ENCODE measurements at places on chromosomes 2 and 18.
A peak's percentile ranks its signal among the peaks of the same experiment; 100 is the strongest.

DNA sequence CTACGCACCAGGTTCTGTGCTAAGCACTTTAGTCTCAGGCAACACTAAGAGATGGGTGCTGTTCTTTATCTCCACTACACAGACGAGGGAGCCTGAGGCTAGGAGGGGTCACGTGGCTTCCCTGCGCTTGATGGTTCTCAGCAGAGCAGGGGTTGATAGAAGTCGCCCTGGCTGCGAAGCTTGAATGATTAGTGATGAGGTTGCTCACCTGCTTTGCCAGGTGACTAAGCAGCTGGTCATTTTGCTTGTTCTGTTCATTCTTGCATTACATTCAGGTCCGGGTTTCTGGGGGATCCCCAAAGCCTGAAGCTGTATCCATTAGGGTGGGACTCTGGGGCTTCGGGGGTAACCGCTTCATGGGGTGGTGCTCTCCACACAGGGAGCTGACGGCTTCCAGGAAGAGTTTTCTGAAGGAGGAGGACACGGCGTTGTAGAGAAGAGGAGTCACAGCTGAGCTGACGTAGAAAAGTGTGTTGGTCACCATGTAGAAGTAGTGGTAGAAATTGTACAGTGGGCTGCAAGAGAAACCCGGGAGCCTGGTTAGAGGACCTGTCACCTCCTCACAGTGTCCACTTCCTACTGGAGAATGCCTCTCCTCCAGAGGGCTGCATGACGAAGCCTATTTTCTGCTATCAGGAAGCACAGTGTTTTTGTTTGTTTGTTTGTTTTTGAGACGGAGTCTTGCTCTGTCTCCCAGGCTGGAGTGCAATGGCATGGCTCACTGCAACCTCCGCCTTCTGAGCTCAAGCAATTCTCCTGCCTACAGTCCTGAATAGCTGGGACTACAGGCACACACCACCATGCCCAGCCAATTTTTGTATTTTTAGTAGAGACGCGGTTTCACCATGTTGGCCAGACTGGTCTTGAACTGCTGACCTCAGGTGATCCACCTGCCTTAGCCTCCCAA, 11.5 kb downstream of the NTSR2 start:
- no peak overlapping the region for H3K27ac ChIP-seq
- no peak for DNase-seq
- no peaks in the 10 kb centered on the region for H3K27me3 ChIP-seq
- no peaks in the 10 kb centered on the region for H3K36me3 ChIP-seq
- H3K4me1 ChIP-seq: no peaks in the 10 kb centered on the region

DNA sequence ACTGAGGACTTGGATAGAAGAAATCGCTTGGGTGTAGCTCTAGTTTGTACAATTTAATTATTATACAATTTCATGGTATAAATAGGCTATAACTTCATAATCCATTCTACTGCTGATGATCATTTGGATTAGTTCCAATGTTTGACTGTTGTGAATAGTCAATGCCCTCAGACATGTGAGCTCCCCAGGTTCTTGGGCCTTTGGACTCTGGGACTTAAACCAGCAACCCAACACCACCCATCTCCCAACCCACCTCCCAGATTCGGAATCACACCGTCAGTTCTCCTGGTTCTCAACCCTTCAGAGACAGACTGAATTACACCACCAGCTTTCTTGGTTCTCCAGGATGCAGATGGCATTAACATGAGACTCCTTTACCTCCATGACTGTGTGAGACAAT, 84.6 kb upstream of the DNMT3A start:
- no peak overlapping the region for H3K27ac ChIP-seq
- DNase-seq: no peak
- no peaks in the 10 kb centered on the region for H3K27me3 ChIP-seq
- H3K4me1 ChIP-seq: peaks cover under 1% of the 10 kb centered on the region
- no peak overlapping the region for H3K4me3 ChIP-seq

DNA sequence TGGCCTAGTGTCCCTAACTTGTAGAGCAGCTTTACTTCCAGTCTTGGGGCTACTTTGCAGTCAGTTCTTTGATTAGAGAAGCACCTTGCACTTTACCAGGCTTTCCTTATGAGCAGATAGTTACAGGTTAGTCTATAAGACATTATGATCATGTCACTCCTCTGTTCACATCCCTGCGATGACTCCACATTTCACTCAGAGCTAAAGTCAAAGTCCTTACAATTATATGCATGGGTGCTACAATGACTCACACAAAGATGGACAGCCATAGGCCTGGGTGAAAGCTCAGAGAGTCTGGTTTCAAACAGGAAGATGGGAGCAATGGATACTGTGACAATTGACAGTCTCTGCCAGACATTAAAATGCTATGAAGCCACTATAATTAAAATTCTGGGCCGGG, 27.1 kb upstream of the SSB start:
- no peaks in the 10 kb centered on the region for H3K36me3 ChIP-seq
- H3K27ac ChIP-seq: no peak overlapping the region
- H3K27me3 ChIP-seq: peaks cover 17% of the 10 kb centered on the region
- no peak overlapping the region for H3K4me3 ChIP-seq
- H3K4me1 ChIP-seq: peaks cover 11% of the 10 kb centered on the region
- DNase-seq: no peak

GRCh38 chr2:130836501-130837174, at the start of gene ARHGEF4:
TSS of gene ARHGEF4 (plus strand) at chr2:130836914. CDS start at chr2:130836954, 40 bp downstream.
- H3K36me3 ChIP-seq: no peaks in the 10 kb centered on the region
- DNase-seq: peak; percentile 63
- no peaks in the 10 kb centered on the region for H3K4me1 ChIP-seq
- no peak within 1 kb of the TSS for H3K27ac ChIP-seq

DNA sequence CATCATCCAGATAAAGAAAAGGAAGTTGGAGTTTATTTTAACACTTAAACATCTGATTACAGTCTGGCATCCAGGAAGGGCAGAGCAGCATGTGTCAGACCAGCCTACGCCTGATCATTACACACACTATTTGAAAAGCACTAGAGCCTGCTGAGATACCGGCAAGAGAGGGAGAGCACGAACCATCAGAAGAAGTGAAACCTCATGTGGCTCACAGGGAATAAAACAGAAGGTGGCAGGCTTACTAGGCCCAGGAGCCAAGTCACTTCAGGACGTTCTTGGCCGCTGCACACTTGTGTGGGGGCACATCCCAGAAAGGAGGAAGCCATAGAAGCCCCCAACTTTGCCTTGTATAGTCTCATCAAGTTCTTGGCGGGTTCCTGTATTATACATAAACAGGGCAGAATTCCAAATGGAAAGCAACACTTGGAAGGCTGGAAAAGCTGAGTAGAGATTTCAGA, 105.5 kb downstream of the UGGT1 start:
- H3K4me1 ChIP-seq: peaks cover 21% of the 10 kb centered on the region
- DNase-seq: no peak
- peak overlapping the region; percentile 48 for H3K4me3 ChIP-seq

DNA sequence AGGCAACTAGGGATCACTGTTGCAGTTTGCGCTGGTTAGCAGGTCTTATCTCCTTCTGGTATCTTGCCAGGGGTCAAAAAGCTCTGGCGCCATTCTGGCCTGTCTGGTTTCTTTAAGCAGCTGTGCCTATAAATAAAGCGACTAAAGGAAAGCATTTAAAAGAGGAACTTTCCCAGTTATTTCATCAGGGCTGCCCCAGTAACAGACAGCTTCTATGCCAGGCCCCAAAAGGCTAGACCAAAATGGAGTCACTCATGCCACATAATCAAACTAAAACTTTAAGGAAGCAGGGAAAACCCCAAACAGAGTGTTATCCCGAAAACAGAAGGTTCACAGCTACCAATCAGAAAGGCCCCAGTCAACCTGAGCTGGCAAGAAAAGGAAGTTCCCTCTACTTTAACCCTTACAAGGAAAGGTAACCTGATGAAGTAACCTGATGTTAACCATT, 41.2 kb upstream of the HNRNPA3 start:
- no peak for DNase-seq
- peaks cover 19% of the 10 kb centered on the region for H3K27me3 ChIP-seq
- peaks cover 39% of the 10 kb centered on the region for H3K4me1 ChIP-seq
- H3K27ac ChIP-seq: no peak overlapping the region
- H3K4me3 ChIP-seq: no peak overlapping the region
- H3K36me3 ChIP-seq: peaks cover 2% of the 10 kb centered on the region

GRCh38 chr2:56741601-56742102, 557.9 kb downstream of the CCDC85A start:
- H3K27ac ChIP-seq: no peak overlapping the region
- H3K36me3 ChIP-seq: no peaks in the 10 kb centered on the region
- no peak overlapping the region for H3K4me3 ChIP-seq
- no peak for DNase-seq
- no peaks in the 10 kb centered on the region for H3K4me1 ChIP-seq

Data from activated naive CD8-positive, alpha-beta T cell treated with anti-CD3 and anti-CD28 coated beads, Interleukin-2, amount 10 ng/mL, durations not matched to agents 7 days and 5 days (primary cell).